Fibroblast of skin of left biceps (primary cell): ENCODE measurements at places on chromosomes 6 and 20.

DNA sequence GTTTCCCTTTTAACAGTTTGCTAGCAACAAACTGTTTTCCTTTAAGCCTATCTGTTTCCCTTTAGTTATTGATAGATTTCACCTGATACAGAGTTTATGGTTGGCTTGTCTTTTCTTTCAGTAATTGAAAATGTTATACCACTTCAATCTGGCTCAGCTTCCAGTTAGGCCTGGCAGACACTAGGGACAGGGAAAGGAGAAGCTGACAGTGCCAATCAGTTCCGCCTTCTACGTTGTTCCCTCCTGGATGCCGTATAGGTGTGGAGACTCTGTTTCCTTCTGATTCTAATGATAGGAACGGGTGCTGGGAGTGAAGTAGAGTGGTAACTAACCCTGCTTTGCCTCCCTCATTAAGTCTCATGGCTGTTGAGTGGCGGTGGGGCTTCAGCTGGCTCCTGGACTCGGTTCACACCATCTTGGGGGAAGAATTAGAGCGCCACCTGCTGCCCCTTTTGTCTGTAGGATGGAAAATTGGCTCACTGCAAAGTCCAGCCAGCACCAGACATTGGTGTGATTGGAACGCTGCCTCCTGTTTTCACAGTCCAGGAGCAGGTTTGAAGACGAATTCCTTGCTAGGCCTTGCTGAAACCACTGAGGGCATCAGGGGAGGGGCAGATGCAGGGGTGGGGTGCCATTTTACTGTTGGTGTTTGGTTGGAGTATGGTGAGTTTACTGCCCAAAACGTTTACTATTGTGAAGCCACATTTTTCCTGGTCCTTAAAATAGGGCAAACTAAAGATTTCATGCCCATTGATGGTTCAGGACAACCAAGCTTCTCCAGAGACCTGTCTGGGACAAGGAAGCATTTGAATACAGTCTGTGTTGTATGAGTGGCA lies 1729.5 kb downstream of the GRIK2 start:
- peak; percentile 16 for DNase-seq

GRCh38 chr6:149347067-149347466 lies 29.6 kb downstream of the TAB2 start:
- DNase-seq, result no peak

DNA sequence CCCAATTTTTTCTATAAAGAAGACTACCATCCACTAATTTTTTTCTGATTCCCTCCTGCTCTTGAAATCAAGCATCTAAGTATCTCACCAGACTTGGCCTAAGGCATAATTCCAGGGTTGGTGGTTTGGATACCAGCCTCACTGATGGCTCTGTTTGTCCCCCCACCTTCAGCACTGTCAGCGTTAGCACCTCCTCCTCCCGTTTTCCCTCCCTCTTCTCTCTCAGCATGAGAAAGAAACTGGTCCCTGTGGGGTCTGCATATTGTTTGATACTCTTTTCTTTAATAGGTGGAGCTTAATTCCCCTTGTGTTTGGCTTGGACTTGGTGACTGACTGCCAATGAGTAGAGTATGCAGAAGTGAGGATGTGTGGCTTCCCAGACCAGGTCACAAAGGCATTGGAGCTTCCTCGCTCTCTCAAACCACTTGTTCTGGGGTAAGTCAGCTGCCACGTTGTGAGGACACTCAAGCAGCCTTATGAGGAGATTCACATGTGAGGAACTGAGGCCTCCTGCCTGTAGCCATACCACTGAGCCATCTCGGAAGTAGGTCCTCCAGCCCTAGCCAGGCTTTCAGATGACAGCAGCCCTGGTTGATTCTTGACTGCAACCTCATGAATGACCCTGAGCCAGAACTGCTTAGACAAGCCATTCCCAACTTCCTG lies 65.2 kb downstream of the RIOK1 start:
- DNase-seq, result no peak

DNA sequence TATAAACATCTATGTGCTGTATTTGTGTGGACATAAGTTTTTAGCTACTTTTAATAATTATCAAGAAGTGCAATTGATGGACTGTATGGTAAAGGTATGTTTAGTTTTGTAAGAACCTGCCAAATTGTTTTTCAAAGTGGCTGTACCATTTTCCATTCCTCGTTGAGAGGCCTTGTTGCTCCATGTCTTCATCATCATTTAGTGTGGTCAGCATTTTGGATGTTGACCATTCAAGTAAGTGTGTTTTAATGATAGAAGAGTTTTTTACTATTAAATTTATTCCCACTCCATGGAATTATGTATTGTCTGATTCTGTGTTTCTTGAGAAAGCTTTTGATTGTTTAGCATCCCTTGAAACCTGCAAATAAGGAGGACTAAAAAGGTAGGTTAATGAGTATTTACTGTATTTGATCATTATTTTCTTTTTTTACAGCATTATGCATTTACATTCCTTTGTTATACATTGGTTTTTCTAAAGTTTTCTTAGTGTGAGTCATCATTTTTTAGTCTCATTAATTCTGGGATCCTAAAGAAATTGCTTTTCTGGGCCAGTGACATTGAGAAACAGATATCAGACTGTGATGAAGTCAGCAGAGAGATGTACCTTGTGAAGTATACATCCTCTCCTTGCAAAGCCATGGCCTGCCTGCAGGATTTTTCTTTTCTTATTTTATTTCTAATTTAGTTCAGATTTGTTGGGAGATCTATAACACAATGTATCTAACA lies 312.8 kb upstream of the PTCHD4 start:
- DNase-seq, result peak; percentile 19

DNA sequence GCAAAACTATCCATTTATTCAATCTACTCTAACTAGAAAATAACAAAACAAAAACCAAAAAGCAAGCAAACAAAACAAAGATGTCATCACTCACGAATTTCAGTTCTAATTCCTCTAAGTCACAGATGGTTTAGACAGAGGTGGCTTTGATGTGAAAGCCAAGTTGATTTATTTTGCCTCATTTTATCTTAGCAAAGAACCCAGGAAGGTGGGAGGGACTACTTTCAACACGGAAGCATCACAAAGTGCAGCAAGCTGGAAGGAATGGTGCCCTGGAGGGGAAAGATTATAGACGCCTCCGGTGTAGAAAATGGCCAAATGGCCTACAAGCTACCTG lies 88.4 kb downstream of the LAMP5 start:
- no peak for DNase-seq

- DNase-seq, result no peak
Measured at GRCh38 chr6:70738028-70738427, 70.3 kb downstream of the SMAP1 start.

DNA sequence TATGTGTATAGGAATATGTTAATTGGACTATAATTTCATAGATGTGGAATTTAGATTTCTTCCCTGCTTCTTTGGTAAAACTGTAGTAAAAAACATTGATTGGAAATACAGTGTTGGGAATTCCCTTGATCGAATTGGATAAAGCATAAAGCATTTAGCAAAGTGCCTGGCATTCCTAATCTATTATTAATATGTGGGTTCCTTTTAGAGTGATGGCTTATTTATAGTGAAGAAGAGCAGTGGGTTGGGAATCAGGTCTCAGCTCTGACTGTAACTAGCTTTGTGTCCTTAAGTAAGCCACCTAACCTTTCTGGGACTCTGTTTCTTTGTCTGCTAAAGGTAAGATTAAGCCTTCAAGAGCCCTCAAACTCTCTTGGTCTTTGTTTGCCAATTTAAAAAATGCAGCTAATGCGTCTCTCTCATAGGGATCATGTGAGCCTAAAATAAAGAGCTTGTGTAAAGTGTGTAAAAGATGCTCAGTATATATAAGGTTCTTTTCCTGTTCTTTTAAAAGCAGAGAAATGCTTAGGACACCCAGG lies 53.3 kb downstream of the KCNS1 start:
- no peak for DNase-seq

GRCh38 chr6:13099771-13100170 lies 228.6 kb downstream of the TBC1D7 start:
- no peak for DNase-seq

DNA sequence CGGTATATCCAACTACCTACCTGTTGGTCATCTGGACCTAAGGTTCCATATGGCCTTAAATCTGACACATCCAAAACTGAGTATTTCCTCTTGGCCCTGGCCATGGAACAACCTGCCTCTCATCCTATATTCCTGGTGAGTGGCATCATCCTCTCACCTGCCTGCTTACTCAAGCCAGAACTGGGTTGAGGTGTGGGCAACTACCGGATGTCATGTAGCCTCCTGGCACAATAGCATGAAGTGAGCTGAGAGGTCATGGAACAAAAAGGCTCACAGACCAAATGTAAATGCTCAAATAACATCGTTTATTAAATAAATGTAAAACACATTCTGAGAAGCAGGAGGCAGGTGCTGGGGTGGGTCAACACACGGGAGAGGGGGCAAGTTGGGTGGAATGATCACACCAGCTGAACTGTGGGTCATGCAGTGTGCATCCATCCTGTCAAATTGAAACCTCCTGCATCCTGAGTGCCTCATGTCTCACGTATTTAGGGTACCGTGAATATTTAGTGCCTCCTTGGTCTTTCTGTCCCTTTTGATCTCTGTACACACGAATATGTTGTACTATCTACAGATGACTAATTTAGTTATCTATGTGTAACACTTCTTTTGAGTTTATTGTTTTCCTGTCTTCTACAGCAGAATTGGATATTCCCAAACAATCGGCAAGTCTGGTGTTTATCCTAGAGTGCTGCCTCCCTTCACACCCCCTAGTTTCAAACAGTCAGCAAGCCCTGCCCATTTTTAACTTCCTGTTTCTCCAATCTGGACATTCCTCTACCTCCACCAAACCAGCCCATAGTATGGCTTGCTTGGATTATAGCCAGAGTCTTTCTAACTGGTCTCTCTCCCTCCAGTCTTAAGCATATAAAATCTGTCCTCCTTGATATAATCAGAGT lies 7.9 kb upstream of the POU5F1 start:
- no peak for DNase-seq

DNA sequence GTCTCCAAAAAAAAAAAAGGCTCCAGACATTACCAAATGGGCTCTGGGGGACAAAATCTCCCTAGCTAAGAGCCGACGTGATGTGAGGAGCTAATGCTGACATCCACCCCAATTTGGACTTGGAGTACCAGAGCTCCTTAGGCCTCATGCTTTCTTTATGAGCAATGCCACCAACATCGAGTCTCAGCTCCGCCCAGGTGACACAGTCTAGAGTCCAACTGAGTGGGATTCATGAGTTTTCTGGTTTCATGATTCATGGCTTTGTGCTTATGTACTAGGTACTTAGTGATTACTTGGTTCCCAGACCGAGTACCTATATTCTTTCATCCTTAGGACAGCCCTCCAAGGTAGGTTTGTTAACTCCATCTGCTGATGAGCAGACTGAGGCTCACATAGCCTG lies 4.4 kb downstream of the ANKRD60 start:
- no peak for DNase-seq

GRCh38 chr6:50637267-50637666 lies 76.1 kb upstream of the TFAP2D start:
- DNase-seq, result no peak

- no peak for DNase-seq
Measured at GRCh38 chr20:9281803-9282202, 212.9 kb downstream of the PLCB4 start.

GRCh38 chr6:84107495-84107894 lies 73.9 kb downstream of the MRAP2 start:
- no peak for DNase-seq

DNA sequence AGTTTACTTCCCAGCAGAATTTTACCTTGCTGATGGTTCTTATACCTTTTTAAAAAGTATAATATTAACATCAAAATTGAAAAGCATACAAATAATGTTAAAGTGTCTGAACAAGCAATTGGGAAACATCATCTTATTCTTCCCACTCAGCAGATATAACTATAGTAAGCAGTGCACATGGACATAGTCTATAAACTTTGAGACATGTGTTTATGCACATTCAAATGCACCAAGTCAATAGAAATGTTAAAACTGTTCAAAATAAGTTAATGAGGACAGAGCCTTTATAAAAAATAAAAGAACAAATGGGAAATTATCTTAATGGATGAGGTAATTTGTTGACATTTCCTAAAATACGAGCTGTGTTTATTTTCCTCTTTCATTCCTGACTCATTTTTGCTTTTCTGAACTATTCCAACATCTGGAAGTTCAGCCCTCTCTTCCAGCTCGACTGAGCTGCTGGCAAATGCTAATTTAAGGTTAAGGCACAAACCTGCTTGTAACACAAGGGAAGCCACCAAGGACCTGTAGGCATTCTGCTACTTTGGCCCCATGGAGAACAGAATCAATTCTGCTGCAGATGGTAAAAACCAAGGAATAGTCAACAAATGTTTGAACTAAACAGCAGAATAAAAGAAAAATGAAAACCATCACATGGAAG lies 110.3 kb upstream of the MAP3K4 start:
- DNase-seq, result no peak

- DNase-seq, result no peak
Measured at GRCh38 chr20:36573798-36574365, 485 bp downstream of the TGIF2 start.

GRCh38 chr6:26335631-26336323 lies 29.2 kb upstream of the BTN3A2 start:
- no peak for DNase-seq

- DNase-seq, result no peak
Measured at GRCh38 chr20:55173601-55174000, 698.2 kb downstream of the DOK5 start.

GRCh38 chr6:125746731-125747588 lies 2.5 kb upstream of the HEY2 start:
- DNase-seq, result no peak

DNA sequence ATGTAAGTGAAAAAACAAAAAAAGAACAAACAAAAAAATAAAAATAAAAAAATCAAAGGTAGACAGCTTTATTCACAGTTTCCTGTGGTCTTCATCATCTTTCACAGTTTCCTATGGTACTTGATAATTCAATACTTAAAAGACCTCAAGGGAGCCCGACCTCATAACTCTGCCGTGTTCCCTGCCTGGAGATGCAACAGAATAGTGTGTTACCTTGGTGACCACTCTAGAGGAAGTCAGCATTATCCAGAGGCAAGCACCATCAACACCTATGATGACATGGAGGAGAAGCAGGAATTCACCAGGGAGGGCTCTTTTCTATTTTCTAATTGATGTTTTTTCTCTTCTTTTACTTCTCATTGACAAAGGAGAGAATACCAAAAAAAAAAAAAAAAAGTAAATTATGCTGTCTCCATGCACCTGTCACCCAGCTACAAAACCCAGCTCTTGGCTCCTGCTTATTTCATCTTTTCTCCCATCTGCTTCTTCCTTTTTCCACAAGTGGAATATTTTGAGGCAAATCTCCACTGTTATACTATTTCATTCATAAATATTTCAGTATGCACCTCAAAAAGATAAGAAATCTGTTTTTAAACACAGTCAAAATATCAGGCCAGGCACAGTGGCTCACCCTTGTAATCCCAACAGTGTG lies 95.8 kb upstream of the STXBP5 start:
- no peak for DNase-seq

- DNase-seq, result peak; percentile 87
Measured at GRCh38 chr6:143556529-143556928, 45.0 kb upstream of the FUCA2 start.
